DMS153 (cell line): ENCODE measurements at places on chromosomes 1 and 21.
A peak's percentile ranks its signal among the peaks of the same experiment; 100 is the strongest.

DNA sequence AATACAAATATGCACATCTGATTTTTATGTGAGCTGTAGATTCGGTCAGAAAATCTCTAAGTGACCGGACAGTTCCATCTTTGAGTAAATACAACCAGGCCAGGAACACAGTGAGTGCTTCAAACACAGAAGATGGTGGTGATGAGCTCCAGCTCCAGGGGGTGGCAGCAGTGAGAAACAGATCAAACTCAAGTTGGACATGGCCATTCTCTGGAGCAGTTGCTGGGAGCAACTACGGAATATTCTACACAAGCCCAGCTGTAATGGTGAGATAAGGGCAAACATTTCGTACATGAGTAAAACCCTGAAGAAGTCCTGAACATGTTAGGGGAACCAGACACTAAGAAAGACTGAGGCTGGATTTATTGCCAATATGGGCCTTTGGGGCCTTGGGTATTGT is 100.7 kb downstream of the BARHL2 start:
- DNase-seq, result no peak

DNA sequence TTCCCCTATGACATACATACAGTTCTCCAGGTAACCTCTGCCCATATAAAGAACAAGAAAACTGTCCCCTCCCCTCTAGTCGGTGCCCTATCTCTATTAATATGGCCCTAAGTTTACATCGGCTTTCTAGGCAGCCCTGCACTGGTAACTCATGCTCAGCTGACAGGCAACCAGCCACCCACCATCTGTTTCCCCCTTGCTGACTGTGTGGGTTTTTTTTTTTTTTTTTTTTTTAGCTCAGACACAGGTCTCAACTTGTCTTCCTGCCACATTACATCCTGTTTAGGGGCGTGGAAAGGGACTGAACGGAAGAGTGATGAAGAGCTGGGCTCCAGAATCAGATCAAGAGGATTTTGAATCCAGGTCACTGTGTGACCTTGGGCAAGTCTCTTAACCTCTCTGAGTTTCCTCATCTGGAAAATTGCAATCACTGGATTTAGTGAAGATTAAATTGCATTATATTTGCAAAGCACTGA is 14.0 kb downstream of the LAPTM5 start:
- peak; percentile 89 for DNase-seq

GRCh38 chr1:67850611-67851075 is 17.4 kb upstream of the GNG12 start:
- DNase-seq, result peak; percentile 49

DNA sequence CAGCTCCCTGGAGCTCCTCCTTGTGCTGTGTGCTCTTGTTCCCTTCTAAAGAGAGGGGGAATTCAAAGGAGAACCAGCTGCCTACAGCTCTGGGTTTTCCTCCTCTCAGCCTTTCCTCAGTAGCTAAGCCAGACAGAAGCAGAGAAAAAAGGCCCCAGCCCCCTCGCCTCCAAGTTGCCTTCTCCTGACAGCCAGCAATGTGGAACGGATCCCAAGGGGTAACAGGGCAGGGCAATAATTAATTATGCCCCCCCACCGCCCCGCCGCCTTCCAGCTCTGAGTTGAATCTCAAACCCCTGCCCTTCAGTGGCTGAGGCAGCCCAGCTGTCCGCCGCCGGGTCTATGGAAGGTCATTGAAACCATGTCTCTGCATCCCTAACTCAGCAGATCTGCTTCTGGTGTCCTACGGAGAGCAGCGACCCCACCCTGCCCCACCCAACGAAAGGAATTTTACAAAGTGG is 69.0 kb upstream of the GOLT1A start:
- no peak for DNase-seq

- DNase-seq, result no peak
Measured at GRCh38 chr1:201376464-201377374, 761 bp downstream of the TNNT2 start.

GRCh38 chr1:70487910-70488665 is 77.0 kb downstream of the CTH start:
- DNase-seq, result no peak

DNA sequence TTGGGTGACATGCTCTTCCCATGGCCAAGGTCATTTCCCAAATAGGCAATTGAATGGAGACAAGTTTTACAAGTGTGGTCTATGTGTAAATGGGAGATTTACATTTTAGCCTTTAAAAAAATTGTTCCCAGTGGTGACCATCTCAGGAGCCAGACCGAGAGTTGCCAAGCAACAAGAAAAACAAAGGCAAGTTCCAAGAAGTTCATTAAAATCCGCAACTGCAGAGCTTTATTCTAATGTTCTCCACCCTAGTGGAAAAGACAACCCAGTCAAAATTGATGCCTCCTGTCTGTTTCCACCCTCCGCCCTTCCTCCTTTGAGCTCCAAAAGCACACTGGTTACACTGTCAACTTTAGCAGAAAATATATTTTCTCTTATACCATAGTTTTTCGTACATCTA is 33.2 kb upstream of the CD55 start:
- DNase-seq, result no peak

DNA sequence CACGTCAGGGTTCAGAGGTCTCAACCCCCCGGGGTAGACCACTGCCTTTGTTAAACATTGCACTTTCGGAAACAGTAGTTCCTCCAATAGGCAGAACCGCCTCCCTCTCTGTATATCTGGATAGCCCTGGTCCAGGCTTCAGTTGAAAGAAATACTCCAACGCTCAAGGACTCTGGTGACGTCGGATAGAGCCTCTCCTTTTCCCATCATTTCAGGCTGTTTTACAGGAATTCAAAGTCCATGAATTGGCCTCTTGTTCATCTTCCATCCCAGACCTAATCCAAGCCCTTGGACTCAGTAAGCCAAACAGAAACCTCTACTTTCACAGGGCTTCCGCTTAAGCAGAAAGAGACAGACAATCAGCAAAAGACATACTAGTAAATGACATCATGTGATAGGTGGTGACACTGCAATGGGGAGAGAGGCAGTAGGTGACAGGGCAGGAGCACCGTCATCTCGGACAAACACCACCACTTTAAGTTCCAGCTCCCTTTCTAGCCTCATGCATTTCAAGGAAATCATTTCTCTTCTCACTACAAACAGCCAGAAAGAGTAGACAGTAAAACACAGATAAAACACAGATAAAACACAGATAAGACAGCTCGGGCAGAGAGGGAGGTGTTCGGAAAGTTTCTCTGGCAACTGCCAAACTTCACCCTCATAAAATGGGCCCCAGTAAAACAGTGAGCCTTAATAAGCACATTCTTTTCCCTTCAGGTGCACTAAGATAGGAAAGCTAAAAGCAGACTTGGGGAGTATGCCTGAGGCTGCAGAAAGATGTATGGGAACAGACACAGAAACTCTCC is 2.3 kb upstream of the PLA2G2A start:
- DNase-seq, result no peak

DNA sequence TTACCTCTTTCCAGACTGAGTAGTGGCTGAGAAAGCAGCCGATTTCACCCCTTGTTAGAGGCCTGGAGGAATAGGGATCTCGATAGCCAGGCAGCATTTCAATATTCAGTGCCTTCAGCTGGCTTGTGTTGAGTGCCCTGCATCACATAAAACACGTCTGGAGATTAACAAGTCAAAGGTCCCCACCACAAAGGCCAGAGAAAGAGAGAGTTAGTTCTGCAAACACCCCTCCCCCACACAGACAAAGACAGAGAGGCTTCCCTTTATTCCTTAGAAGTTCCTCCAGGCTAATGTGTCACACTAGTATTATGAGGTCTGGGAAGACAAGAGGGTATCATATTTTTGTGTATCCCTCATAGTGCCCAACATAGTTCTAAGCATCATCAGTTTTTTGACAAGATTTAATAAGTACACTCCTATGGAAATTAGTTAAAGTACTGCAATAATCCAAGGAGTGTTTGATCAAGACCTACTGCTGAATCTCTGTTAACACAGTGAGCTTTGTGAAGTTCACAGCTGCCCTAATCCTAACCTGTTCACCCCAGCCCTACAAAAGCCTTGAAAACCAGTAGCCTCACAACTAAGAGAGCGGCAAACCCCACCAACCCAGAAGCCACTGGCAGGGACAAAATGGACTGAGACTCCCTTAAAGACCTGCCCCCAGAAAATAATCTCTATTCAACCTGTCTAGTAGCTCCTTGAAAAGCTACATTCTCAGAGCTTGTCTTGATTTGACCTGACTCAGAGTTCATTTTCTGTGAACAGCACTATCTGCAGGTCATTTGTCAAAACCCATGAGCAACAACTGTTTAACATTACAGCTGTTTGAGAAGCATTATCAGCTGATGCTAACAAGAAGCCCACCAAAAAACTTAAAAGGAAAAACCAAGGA is 91.9 kb downstream of the COLGALT2 start:
- no peak for DNase-seq

DNA sequence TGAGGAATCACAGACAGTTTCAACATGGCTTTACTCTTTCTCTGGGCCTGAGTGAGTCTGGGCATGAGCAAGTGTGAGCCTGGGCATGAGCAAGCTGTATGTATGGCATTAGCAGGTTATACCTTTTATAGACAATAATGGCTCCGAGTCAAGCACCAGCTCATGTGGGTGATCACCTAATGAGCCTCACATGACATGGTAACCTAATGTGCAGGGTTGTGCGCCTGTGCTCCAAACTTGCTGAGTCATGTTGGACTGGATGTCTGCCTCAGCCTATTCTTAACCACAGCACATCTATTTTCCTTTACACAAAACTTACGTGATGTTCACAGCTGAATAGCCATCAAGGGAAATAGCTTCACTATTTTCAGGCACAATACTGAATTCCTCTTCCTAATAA is 236.2 kb upstream of the NRIP1 start:
- no peak for DNase-seq

DNA sequence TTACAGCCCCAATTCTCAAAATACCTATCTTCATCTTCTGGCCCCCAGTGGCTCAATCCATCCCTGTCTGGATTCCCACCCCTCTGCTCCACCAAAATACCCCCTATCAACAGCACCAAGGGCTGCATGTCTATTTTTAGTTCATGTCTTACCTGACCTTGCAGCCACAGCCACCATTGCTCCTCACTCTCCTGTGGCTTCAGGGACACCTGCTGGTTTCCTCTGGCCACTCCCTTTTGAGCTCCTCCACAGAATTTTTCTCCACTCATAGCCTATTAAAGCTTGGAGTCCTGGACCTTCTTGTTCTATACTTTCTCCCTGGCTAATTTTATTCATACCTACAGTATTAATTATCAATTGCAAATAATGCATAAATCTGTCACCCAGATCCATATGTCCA is 125.3 kb upstream of the NGF start:
- peak; percentile 61 for DNase-seq

DNA sequence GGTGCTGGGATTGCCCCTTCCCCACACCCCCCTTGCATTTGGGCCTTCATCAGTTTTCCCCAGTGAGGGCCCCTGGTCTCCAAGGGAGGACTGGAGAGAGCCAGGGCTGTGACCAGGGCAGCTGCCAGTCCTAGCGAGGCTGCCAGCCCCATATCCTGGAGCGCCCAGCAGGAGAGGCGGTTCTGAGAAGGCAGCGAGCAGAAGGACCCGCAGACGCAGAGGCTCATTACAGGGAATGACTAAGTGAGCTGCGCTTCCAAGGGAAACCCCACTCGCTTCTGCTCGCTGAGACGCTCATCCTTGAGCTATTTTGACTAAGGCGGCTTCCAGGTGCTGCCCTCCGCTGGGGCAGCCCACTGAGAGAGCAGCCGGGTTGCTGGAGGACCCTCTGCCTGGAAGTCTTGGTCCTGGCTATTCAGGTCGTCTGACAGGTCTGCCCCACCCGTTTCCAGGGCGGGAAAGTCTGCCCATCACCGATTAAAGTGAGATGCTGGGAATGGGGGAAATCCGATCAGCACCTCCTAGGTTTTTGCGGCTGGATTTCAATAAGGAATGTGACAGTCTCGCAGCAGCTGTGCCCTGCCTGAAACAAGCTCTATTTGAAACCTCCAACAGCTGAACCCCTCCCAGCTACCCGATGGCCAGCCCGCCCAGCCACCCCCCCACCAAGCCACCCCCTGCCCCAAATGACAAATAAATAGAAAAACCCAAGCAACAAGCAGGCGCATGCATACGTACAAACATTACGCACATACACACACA is 2.8 kb downstream of the KCNN3 start:
- DNase-seq, result no peak

DNA sequence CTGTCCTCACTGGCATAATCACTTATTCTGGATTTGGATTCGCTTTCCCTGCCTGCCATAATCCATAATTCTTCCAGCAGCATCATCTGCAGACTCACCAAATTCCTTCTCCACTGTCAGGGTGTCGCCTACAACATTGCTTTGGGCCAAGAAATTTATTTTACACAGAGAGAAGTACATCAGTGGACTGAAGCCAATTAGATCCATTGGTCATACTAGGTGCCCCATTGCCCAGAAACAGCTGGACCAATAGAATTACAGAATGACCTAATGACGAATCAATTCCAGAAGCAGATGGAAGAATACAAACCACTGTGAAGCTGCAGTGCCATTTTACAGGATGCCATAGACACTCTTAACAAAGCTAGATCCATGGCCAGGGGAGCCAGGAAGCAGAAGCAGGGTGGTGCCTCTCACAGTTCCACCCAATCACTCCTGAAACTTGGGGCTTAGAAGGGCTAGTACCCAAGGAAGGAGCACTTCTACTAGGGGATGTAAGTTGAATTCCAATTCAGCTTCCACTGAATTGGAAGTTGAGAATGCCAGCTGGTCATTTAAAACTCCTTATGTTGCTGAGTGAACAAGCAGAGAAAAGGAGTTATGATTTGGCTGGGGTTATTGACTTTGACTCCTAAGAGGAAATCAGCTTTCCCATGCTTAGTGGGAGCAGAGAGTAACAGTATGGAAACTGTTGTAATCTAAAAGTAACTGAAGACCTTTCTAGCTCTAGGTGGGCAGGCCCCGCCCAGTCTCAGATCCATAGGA is 44.0 kb downstream of the EDN2 start:
- DNase-seq, result no peak

DNA sequence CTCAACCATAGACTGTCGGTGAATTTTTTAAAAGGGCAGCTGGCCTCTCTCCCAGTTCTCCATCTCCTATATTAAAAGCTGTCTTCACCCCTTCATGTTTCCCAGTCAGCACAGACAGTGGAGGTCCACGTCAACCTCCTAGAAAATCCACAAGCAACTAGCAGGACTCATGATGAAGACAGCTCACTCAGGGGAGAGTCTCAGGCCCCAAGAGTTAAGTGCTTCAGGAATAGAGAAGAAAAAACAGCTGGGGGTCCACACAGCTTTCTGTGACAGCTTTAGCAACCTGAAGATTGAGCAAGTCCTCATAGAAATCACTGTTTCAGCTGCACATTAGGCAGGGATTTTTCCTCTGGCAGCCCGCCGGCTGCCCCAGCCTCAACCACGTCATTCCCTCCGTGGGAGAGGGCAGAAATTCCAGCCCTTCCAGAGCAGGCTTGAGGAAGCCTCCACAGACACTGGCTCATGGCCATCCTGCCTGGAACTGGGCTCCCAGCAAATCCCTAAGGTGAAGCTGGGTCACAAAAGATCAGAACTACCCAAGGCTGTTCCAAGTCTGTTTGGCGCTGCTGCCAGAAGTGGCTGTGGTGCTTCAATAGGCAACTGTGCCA is 15.2 kb downstream of the GPR161 start:
- no peak for DNase-seq
